Activated naive CD4-positive, alpha-beta T cell (primary cell): ENCODE measurements at places on chromosomes 2 and 18.
A peak's percentile ranks its signal among the peaks of the same experiment; 100 is the strongest.

- no peak for DNase-seq
These were observed 83.3 kb downstream of the MALT1 start for GRCh38 chr18:58754544-58755068.

GRCh38 chr2:37148325-37148724 lies 8.5 kb downstream of the EIF2AK2 start:
- DNase-seq, result no peak

DNA sequence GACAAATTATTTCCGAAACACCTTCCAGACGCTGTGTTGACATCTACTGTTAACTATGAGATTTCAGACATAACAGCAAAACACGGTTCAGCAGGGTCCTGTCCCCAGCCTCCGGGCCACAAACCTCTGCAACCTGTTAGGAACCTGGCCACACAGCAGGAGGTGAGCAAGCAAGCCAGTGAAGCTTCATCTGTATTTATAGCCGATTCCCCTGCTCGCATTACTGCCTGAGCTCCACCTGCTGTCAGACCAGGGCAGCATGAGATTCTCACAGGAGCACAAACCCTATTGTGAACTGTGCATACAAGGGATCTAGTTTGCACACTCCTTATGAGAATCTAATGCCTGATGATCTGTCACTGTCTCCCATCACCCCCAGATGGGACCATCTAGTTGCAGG lies 31.1 kb downstream of the NDUFA10 start:
- DNase-seq, result no peak

DNA sequence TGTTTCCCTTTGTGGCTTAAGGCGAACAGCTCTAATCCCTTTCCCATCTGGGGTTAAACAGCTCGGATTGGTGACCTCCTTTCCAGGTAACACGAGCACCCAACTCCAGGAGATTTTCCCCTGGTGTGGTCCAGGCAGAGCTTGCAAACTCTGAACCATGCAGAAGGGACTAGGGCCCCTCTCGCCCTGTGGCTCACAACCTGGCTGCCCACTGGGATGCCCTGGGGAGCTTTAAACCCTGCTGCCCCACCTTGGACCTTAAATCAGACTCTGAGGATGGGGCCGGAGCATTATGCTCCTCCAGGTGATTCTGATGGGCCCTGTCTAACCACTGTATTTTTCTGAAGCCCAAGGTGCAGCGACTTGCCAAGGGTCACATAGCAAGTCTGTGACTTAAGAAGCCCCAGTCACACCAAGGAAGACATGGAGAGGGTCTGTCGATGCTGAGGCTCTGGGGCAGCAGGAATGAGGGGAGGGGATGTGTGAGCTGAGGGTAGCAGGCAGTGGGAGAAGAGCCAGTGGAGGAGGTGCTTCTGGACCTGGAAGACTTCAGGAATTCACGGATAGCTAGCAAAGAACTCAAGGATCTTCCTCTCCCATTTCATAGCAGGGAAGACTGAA lies 5.9 kb downstream of the ARID5A start:
- no peak for DNase-seq

DNA sequence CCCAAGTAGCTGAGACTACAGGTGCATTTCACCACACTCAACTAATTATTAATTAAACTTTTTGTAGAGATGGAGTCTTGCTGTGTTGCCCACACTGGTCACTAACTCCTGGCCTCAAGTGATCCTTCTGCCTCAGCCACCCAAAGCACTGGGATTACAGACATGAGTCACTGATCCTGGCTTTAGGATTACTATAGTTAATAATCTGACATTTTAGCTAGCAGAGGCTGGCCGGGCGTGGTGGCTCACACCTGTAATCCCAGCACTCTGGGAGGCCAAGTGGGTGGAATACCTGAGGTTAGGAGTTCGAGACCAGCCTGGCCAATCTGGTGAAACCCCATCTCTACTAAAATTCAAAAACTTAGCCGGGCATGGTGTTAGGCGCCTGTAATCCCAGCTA lies 39.5 kb downstream of the USP34 start:
- no peak for DNase-seq

DNA sequence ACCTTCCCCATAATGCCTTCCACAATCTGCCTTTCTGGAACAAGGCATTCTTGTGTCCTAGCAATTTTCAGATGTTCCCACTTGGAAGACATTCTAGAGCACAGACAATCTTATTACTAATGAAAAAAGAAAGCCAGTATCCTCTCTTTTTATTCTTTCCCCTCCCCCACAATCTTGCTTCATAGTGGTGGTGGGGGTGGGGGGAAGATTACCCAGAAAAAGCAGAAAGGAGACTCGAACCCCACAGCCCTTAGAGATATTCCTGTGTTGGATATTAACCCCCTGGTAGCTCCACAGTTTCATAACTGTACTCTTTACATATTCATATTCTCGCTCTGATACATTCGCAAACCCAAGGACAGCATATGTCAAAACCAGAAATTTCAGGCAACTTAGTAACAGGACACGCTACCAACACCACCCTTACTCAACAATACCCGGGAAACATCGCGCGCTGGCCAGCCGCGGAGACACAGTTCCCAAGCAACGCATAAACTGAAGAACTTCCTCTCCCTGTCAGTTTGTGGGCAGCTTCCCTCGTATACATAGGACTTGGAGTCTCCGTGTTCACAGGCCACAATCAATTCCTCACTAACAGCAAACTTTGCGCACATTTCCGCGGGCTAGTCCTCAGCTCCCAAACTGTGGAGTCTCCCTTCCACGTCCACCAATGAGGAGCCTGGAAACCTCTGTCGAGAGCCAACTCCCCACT lies 793 bp downstream of the NR4A2 start:
- no peak for DNase-seq

DNA sequence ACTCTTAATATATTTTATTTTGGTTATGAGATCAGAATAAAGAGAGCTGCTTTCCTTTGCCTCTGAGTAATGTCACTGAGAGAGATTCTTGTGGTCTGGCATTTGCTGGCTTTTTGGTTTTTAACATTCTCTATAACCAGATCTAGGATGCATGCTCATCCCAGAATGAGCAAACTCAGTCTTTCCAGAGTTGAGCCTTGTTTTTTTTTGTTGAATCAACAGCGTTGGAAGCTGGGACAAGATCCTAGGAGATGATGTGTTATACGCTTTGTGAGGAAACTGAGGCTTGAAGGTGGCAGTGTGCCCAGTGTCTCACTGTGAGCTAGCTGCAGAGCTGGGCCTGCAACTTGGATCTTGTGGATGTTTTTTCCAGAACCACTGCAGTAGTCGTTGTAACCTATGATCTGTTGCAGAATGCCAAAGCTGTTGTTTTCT lies 19.5 kb downstream of the MYO1B start:
- DNase-seq, result no peak

GRCh38 chr2:8312221-8312620 lies 369.6 kb upstream of the ID2 start:
- no peak for DNase-seq

- no peak for DNase-seq
These were observed 57.1 kb downstream of the ZFP36L2 start for GRCh38 chr2:43169099-43169945.

DNA sequence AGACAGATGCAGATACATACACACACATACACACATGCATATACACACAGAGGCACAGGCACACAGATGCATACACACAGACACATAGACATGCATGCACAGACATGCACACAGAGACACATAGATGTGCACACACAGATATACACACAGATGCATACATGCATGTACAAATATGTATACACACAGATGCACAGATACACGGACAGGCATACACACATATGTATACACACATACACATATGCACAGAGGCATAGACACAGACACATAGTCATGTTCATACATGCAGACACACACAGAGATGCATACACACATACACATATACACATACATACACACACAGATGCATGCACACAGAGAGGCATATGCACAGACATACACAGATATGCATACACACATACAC lies 437.3 kb upstream of the SMIM21 start:
- no peak for DNase-seq

DNA sequence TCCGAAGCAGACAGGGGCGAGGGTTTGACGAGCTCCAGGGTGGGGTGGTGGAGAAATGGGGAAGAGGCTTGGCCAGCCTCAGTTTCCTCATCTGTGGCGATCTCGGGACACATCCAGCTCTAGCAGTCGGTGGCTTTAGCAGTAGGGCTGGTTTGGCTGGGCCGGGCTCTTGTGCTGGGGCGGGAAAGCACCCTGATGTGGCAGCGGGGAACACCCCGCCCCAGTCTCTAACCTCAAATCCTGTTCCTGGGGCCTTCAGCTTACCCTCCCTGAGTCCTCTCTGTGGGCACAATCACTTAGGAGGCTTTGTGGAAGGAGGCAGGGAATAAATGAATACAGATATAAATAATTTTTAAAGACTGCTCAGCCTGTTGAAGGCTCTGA lies 26.5 kb upstream of the MCFD2 start:
- peak; percentile 18 for DNase-seq

GRCh38 chr2:38744399-38744780 lies 6.8 kb downstream of the SRSF7 start:
- no peak for DNase-seq

DNA sequence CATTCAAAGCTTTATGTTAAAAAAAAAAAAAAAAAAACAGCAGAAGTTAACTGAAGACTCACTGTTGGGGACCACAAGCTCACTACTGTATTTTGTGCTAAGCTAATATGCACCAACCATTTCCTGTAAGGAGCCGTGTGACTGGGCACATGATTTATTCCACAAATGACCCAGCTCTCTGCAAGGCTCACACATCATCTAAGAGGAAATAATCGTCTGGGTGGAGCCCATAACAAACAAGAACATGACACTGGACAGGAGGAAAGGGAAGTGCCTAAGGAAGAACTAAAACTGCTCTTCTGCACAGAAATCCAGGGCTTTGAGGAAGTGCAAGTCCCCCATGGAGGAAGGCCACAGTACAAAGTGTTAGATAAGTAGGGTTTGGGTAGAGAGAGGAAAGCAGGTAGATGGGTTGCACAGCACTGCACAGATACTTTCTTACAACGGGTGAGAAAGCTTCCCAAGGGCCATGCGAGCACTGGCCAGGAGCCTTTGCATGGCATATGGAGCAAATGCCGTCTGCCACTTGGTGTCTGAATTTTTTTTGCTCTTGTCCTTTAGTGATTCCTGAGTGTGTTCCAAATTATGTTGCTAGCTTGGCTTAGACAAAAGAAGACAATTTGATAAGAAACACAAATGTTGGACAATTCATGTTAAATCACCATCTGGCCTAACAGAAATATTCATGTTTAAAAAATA lies 24.4 kb downstream of the NFE2L2 start:
- no peak for DNase-seq

- DNase-seq, result no peak
These were observed 212.0 kb downstream of the MCFD2 start for GRCh38 chr2:46703588-46703987.

- DNase-seq, result no peak
These were observed 9.5 kb upstream of the KLHL29 start for GRCh38 chr2:23375448-23375847.

DNA sequence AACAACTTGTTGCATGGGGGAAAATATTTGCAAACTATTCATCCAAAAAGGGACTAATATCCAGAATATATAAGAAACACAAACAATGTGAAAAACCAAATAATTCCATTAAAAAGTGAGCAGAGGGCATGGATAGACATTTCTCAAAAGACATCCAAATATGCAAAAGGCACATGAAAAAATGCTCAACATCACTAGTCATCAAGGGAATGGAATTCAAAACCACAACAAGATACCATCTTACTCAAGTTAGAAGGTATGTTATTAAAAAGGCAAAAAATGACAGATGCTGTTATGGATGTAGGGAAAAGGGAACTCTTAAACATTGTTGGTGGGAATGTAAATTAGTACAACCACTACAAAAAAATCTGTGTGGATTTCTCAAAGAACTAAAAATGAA lies 396.5 kb downstream of the CCDC85A start:
- DNase-seq, result no peak

DNA sequence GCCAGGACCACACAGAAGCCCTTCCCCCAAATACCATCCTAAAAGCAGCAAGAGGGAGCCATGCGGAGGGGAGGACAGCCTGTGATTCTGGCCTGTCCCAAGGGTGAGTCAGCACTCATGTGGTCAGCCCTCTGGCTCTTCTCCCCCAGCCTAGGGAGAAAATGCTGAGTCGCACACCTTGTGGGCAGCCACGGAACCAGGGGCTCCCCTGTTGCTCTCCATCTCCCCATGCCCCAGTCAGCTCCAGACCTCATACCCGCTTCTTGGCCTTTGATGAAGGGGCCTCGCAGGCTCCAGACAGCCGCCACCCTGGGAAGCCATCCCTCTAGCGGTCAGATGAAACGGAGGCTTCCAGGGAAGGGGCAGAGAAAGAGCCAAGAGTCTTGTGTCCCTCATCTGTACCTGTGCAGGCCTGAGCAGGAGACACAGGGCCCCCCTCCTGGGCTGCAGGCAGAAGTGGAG lies 181.3 kb upstream of the SIX2 start:
- no peak for DNase-seq

DNA sequence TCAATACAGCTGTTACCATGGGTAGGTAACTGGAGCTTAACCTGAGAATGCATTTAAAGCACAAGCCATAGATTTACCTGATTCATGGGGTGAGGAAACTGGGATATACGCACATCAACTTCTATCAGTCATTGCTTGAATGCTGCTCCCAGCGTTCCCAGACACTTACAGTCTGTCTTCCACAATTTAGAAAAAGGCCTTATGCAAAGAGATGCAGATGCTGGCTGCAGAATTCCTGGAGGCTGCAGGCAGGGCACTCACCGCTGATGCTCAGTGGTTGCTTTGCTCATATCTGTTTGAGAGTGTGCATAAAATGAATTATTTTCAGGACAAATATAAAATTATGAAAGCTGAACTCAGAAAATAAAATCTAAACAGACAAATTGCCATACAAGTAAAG lies 950.7 kb upstream of the PIK3C3 start:
- no peak for DNase-seq
